ENCODE measurements at places on chromosomes 12 and 14.

DNA sequence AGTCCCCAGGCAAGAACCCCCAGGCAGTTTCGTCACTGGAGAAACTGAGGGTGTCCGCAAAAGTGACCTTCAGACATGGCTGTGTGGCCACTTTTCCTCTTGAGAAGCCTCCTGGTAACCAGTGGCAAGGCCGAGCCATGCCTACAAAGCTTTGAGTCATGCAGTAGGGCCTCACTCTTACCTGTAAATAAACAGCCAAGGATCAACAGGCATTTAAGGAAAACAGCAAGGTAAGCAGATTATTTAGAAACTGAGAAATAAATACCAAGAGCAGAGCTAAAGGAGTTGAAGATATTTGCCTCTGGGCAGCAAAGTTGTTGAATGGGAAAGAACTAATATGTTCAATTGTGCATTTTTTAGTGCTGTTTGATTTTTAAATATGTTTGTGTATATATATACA, 141.0 kb upstream of the BCL2L14 start:
- DNase-seq, result no peak

DNA sequence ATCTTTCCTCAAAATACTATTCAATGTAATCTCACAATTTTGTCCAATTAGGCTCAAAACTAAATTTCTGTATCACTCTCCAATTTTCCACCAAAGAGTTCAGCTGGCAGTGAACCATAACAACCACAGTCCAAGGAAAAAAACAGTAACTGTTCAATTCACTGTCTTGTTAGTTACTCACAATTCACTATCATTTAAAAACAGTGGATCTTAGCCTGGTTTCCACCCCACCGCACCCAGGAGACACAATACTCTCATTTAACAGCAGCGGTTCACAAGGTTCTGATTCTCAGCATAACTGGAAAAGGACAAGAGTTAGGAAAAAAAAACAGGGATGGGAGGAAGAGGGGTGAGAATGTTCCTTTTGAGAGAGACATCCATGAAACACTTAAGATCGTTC, 40.5 kb downstream of the MED13L start:
- DNase-seq, result no peak

- no peak for DNase-seq
Observed at GRCh38 chr12:75922944-75923642, 108.5 kb downstream of the PHLDA1 start.

DNA sequence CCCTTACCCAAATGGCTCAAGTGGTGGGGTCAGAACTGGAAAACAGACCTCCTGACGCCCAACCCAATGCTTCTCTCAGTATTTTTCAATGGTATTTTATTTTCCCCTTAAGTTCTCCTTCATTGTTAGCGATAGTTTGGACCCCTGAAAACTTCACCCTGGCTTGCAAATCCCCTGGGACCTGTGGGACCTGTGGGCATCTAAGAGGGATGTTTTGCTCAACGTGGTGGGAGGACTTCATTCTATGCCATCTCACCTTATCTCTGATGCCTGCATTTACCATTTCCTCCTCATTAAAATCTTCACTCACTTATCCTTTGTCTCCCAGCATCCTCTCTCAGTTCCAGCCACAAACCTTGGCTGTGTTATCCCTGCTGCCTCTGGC, 59.4 kb upstream of the GZMB start:
- no peak for DNase-seq

- no peak for DNase-seq
Observed at GRCh38 chr12:2697057-2697800, 97.5 kb upstream of the FKBP4 start.

DNA sequence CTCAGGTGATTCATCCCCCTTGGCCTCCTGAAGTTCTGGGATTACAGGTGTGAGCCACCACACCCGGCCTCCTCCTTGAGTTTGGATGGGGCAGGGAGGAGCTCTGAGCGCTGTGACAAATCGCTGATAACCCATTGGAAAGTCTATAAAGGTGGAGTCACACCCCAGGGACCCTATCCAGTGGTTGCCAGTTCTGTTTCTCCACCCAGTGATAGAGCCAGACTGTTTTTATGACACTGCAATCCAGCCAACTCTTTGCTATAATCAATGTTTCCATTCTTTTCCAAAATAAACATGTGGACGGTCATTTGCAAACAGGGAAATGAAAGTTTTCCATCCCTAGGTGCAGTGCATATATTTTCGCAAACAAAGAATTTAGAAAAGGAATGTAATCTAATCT, 142.0 kb upstream of the PELI2 start:
- DNase-seq, result no peak
